ENCODE measurements at places on chromosomes 11 and 22.

DNA sequence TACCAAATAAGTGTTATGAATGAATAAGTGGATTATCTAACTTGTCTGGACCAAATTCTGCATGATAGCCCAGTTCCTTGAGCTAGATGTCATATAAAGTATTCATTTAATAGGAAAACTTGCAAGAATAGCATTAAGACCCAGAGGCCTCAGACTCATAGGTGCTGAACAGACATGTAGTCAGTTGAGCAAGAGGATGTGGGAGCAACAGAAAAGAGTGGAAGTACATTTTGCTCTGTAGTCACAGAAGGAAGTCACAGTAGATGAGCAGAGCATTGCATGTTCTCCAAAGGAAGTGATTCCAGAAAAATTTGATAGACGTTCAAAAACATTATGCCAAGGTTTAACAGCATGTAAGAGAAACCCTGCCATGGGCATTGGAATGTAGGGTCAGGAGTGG lies 9.5 kb downstream of the HOATZ start:
- peak; percentile 43 for DNase-seq

DNA sequence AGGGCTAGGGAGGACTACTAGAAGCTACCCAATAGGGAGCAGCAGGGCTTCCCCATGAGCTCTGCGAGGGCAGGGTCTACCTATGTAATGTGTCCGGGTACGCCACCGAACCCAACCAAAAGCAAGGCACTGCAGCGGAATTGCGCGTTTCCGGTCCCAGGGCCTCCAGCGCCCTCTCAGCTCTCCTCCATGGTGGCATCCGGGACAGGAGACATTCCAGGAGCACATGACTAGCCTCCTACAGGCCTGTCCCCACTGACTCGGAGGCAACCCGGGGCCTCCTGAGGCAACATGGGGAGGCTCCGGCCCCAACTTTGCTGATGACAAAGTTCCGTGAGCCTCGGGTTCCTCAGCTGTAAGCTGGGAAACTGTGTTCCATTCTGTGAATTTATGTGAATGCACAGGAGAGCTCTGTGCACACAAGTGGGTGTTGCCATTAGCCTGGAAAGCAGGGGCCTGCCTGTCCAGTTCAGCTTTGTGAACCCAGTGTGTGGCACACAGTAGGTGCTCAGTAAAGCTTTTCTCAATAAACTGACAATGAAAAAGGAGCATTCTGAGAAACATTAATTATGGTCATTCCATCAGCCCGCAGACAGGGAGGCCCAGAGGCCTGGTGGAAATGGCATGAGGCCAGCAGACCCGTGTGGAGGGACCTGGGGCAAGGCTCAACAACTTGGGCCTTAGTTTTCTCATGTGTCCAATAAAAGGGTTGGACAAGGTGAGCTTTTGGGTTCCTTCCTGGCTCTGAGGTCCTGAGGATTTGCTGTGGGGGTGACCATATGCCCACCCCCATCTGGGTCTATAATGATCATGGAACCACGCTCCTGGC lies 50.3 kb downstream of the CHRDL2 start:
- DNase-seq = no peak

- peak; percentile 21 for DNase-seq
These were observed 3.7 kb downstream of the FAM180B start for GRCh38 chr11:47589977-47590861.

GRCh38 chr11:112744041-112744440 lies 217.2 kb upstream of the NCAM1 start:
- no peak for DNase-seq

DNA sequence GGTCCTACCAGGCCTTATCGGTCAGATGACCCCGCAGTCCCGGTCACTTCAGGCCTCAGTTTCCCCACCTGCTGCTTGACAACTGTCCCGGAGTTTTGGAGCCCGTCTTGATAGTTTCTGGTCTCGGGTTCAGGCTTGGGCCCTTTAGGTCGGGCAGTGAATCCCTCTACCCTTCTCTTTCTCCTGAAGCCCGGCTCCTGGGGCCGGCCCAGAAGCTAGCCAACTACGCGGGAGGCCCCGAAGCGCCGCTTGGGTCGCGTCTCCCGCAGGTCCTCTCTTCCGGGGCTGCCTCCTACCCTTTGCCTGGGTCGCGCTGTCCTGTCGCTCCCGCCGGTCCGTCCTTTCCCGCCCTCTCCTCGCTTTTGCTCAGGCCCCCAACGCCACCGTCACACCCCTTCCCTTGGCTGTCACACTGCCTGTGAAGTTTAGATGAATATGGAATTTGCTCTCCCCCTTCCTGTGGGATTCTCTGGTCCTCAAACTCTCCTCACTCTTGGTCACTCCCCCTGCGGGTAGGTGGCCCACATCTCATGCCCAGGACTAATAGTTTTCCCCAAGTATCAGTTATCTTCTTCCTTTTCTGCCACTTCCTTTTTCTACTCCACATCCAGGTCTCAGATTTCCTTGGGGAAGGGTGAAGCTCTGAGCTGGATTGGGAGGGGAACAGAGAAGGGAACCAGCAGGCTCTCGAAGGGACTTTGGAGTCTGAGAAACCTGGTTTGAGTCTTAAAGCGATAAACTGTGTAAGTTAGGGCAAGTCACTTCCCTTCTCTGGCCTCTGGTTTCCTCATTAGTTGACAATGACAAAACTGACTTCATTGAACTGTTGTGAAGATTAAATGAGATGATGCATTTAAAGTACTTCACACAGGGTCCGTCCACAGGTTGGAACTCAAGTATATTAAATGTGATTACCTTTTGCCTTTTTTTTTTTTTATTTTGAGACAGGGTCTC lies 790 bp downstream of the RAB1B start:
- peak; percentile 65 for DNase-seq

- DNase-seq = no peak
These were observed 879.9 kb downstream of the FAM181B start for GRCh38 chr11:81853791-81854190.

DNA sequence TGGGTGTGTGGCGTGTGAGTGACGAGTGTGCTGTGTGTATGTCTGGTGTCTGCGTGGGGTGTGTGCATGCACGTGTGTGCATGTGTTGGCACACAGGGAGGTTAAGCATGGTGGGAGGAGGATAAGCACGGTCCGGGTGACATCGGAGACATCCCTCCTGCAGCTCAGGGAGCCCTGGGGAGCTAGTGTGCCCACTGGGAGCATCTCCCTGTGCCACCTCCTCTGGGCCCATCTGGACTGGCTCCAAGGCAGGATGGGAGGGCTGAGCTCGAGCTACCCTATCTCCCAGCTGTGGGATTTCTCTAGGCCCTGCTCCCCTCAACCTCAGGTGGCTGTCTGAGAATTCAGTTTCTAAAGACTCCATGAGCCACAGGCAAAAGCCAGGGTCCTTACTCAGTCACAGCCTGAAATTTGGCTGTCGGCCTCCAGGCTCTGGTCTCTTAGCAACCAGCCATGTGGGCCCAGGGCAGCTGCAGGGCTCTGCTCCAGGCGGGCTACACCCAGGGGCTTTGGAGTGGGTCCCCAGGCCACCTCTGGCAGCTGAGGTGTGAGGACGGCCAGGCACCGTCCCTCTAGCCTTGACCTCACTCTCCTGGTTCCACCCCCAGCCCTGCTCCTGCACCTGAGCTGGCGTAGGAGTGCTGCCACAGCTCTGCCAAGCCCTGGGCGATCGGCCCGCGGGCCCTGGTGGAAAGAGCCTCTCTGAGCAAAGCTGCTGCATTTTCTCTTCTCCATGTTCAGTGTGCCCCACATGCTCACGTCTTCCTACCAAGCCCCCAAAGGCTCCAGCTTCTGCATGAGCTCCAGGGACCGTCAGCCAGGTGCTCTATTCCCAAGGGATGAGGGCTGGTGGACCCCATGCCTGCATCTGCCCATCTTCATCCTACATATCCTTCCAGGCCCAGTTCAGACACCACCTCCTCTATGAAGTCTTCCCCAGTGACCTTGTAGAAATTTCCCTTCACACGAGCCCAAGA lies 39.7 kb downstream of the RTL6 start:
- no peak for DNase-seq

DNA sequence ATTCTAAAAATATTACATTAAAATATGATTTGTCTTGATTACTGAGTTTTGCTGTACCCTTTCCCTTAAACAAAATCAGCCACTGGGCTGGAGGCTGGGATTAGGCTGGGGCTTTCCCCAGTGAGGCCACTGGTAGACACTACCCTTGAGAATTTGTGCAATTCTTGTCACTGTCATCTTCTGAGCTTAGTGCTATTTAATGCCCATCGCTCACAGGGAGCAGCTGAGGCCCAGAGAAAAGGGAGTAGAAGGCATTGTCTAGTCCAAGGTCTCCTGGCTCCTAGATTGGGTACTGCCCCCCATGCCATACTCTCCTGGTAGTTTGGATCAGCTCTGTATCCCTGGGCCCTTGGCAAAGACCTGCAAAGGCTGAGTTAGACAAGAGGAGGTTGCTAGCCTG lies 6.7 kb downstream of the CHRM1 start:
- no peak for DNase-seq

Measured in Kasumi-1 (cell line).